Right cardiac atrium (tissue), 5 donors: ENCODE measurements at places on chromosomes 11 and 22. TPM values are rescaled to one million over a fixed set of nuclear protein-coding genes. Genes with fewer than 3 reads are reported as not detected.

IGF2 gene
- total RNA-seq, result 34.6 TPM

OR52B4 gene
- not detected for total RNA-seq

FGF4 gene
- total RNA-seq, result not detected

CD3G gene
- total RNA-seq, result 0.17 TPM

ACER3 gene
- total RNA-seq, result 13.7 TPM

DNA sequence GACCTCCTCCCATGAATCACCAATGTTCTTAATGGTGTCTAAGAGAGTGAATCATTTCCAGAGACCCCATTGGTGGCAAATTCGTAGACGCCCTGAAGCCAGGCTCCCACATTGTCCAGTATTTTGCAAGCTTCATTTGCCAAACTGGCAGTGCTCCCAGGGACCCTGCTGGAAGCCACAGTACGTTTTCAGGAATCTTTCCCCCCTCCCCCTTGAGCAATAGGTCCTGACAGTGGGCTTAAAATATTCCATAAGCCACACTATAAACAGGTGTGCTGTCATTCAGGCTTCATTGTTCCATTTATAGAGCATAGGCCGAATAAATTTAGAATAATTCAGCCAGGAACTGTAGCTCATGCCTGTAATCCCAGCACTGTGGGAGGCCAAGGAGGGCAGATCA, 125.3 kb downstream of the MORC2 start:
- no peak for DNase-seq

DNA sequence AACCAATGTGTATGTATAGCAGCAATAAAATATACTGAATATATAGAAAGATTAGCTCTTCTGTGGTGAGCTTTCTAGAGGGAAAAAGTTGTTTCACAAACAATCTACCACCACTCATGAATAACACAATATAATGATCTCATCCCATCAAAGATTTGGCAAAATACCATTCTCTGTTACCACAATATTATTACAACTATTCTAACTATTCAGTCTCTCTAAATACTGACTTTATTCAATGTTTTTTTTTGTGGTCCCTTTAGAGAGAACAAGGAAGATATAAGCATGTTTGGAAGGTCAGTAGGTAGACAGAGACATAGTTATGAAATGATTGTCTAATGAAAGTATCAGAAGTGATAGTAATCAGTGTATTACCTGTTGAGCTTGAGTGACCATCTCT, 7.8 kb downstream of the CCDC90B start:
- DNase-seq, result no peak

CCDC116 gene
- 0.34 TPM for total RNA-seq

GRCh38 chr11:118672846-118673245, 6.6 kb downstream of the TREH start:
- no peak for DNase-seq

SPA17 gene
- total RNA-seq, result 4.0 TPM

DNA sequence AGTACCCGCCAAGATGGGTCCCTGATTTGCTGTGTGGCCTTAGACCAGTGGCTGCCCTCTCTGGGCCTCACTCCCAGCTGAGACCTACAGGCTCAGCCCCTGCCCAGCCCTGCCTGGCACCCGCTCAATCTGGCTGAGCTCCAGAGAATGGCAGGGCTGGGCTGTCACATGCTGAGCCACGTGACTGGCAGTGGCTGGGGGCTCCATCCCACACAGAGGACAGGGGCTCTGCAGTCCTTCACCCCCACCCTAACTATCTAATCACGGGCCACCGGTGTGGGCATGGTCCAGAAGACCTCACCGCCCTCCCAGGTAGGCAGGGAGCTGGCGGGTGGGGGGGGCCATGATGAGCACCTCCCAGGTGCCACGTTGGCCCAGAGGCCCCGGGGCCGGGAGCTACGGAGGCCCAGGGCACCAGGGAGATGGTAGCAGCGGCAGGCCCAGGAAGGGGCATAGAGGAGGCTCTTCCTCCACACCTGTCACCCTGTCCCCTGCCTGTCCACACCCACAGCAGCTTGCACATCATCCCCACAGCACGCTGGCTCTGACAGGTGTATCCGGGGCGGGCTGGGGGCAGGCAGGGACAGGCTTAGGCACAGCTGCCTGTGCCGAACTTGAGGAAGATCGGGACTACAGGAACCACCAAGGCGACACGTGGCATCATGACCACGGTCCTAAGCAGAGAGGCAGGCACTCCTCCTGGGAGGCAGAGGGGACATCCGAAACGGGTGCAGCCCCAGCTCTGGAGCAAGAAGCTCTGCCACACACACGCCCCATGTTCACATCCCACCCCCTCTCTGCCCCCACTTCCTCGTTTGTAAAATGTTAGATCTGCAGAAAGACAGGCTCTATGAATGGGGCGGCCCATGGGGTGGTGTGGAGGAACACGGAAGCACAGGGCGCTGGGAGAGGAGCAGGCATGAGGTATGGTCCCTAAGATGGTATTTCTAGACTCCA, 1.5 kb upstream of the ALDH3B1 start:
- DNase-seq, result peak; percentile 47

AQP11 gene
- total RNA-seq, result 0.64 TPM

GRCh38 chr11:63023222-63023814, 7.7 kb upstream of the SLC22A8 start:
- no peak for DNase-seq

DNA sequence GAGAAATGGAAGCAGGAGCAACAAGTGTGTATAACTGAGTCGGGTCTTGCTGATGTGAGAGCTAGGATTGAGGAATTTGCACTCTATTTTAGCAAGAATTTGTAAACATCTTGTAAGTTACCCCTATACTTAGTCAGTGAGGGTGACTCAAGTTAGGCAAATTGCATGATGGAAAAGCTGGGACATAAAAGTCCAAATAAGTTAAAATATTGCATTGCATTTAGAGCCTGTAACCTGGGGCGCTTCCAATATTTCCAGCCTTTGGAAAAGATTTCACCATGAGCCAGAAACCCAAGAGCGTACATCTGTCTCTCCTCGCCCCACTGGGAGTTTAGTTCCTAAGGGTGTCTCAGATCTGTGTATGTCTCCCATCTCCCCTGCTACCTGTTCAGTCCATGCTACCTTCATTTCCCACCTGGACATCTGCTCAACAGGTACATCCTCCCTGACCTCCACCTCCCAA, 37.0 kb upstream of the ACCSL start:
- DNase-seq, result no peak

DNA sequence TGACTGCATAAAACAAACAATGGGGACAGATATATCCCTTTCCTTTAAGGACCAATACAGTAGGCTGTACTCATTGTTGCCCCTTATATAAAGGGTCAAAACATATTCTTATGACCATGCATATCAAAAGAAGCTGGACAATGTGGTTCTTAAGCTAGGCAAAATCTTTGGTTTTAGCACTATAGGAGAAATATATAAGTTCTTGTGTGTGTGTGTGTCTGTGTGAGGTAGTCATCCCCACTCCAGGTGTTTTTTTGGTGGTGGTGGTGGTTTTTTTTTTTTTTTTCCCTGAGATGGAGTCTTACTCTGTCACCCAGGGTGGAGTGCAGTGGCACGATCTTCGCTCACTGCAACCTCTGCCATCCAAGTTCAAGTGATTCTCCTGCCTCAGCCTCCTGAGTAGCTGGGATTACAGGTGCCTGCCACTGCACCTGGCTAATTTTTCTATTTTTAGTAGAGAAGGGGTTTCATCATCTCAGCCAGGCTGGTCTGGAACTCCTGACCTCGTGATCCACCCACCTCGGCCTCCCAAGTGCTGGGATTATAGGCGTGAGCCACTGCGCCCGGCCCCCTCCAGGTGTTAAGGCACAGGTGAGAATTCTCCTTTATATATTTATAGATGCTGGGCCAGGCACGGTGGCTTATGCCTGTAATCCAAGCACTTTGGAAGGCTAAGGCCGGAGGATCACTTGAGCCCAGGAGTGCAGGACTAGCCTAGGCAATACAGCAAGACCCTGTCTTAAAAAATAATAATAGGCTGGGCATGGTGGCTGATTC, 12.0 kb upstream of the ZNF143 start:
- no peak for DNase-seq

C11orf52 gene
- total RNA-seq, result 2.4 TPM

DNA sequence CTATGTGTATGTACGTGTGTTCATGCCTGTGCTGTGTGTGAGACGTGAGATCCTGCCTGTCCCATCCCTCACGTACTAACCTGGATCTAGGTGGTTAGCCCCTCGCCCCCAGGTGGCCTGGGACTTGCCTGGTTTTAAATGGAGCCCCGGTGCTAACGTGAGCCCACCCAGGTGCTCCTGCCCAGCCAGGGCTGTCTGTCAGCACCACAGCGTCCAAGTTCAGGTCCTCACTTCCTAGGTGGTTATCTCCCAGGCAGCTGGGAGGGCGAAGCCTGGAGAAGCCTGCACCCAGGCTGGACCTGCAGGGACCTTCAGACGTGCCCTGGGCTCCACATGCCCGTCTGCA, 86.0 kb downstream of the KCNQ1 start:
- peak; percentile 10 for DNase-seq

MS4A13 gene
- not detected for total RNA-seq

DNA sequence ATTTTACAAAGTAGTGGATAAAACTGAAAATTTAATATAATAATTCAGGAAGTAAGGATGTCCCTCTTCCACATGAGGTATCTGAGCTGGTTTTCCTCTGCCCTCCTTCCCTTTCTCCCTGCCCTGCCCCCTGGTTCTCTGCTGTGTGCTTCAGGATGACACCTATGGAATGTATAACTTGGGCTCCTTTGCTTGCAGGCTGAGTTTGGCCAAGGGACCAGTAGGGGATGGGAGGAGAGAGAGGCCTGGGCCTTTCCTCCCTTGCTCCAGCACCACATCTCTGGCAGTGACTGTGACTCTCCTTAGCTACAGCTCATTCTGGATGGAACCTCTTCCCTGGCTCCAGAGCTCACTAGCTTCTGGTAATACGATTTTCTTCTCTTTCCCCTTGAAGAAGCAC, 10.1 kb downstream of the IRAG1 start:
- DNase-seq, result no peak

ADAMTS15 gene
- 13.4 TPM for total RNA-seq

GRCh38 chr11:17217401-17217800, 9.6 kb upstream of the PIK3C2A start:
- DNase-seq, result no peak

DNA sequence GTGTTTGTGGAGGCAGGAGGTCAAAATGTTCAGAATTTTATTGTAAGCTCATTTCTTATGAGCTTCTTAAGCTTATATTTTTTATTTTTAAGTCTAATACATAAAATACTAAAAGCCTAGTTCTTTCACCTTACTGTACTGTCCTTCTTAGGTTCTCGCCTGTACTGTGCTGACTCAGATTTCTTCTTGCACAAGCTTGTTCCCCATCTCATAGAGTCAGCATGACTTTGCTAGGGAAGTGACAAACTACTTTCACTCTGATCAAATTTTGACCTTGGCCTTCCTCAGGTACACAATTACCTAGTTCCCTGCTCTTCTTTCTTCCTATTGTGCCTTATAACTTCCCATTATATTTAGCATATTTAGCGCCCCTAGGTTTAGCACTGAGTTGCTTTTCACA, 81.5 kb downstream of the STK33 start:
- DNase-seq, result no peak

MAPK12 gene
- total RNA-seq, result 14.8 TPM

DNA sequence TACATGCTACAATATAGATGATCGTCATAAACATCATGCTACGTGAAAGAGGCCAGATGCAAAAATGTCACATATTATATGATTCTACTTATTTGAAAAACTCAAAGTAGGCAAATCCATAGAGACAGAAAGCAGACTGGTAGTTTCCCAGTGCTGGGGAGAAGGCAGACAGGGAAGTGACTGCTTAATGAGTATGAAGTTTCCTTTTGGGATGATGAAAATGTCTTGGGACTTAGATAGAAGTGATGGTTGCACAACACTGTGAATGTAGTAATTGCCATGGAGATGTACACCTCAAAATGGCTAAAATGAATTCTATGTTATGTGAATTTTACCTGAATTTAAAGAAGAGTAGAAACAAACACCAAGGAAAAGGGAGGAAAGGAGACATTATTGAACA, 45.2 kb upstream of the EHF start:
- DNase-seq, result no peak

- peak; percentile 57 for DNase-seq
Observed at GRCh38 chr11:73383249-73384124, 7.3 kb downstream of the RELT start.
